ENCODE measurements at places on chromosomes 4 and X.

DNA sequence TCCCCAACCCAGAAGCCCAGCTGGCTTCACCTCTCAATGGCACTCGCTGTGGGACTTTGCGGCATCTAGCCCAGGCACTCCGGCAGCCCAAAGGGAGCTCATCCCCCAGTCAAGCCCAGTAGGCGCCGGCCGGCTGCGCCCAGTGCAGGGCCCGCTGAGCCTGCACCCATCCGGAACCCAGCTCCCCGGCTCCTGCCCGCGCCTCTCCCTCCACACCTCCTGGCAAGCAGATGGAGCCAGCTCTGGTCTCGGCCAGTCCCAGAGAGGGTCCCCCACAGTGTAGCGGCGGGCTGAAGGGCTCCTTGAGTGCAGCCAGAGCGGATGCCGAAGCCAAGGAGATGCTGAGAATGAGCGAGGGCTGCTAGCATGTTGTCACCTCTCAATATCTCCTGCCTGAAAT is 116.8 kb upstream of the UGT8 start:
- no peak for DNase-seq

DNA sequence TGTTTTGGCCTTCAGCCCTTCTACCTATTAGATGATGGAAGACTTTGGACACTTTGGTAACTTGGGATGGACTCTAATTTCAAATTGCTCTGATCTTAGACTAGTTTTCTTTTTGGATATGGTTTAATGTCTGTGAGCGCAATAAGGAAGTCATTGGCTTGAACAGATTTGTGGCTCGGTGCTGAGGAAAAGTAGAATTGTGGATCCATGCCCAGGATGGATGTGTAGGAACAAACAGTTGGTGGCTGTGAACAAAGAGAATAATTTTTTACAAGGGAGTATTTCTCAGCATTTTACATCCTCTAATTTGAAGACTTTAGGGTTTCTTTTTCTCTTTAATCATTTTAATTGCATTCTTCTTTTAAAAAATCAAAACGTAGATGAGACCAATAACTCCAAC is 327.1 kb downstream of the GLUD2 start:
- DNase-seq = no peak

DNA sequence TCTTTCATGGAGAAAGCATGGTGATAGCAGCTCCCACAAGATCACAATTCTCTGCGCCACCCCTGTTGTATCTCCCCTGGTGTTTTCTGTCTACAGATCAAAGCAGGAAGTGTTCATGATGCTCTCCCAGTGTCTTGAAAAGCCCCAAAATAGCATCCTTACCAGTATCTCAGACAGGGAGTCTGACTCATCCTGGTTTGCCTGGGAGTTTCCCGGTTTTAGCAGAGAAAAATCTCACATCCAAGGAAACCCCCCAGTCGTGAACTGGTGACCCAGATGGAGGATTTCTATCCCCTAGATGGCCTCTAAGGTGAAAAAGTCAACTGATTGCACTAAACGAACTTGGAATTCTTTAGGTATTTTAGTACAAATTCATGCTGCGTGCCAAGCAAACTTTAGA is 64.3 kb upstream of the NR0B1 start:
- no peak for DNase-seq

GRCh38 chrX:72461766-72462165 is 110.9 kb downstream of the HDAC8 start:
- DNase-seq = no peak

All from Panc1 (cell line).